ENCODE measurements at places on chromosomes 3 and 15.

DNA sequence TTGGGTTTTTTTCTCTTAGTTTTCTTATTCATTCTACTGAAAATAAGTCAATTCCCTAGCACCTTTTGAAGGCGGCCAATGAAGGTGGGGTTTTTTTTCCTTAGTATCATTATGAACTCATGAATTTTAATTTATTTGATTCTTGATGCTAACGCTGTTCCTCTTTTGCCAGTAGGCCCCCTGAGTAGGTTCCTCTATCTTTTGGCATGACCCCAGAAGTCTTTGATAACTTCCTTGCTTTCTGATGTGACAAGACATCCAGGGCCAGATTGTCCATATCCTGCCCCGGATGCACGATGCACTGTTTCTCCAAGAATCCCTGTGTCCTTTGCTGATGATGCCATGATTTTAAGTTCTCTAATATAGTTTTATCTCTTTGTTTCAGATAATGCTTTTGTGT is 20.6 kb downstream of the LRRK1 start:
- DNase-seq = no peak

GRCh38 chr15:70424937-70425411 is 327.3 kb upstream of the TLE3 start:
- DNase-seq = peak; percentile 3

DNA sequence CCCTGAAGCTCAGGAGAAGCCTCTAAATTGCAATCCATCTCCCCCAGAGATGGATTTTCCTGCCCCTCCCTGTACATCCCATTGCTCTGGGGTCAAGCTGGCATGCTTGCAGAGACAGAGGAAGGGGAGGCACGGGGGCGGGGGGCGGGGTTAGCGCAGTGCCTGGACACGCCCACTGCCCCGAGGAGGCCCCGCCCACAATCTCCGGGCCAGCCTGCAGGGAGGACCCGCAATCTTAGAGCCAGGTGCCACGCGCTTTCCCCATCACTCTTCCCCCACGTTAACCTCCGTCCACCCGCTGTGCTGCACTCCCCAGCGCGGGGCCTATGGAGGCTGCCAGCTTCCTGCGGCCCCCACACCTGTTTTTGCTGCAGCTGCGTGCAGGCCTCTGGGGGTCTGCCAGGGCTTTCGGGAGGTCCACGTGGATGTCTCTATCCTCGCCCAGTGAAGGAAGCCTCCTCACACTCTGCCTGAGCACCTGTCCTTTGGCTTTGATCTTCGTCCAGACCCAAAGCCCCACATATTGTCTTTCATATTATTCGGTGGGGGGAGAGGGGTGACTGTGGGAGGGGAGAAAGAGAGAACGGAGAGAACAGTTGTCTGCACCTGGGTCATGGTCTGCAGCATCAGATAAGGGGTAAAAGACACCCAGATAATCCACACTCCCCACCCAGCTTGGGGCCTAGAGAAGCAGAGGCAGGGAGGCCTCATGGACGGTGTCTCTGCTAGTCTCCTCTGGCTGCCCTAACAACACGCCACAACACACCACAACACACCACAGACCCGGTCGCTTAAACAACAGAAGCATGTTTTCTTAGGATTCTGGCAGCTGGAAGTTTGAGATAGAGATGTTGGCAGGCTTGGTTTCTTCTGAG is 118.0 kb upstream of the MEF2A start:
- no peak for DNase-seq

DNA sequence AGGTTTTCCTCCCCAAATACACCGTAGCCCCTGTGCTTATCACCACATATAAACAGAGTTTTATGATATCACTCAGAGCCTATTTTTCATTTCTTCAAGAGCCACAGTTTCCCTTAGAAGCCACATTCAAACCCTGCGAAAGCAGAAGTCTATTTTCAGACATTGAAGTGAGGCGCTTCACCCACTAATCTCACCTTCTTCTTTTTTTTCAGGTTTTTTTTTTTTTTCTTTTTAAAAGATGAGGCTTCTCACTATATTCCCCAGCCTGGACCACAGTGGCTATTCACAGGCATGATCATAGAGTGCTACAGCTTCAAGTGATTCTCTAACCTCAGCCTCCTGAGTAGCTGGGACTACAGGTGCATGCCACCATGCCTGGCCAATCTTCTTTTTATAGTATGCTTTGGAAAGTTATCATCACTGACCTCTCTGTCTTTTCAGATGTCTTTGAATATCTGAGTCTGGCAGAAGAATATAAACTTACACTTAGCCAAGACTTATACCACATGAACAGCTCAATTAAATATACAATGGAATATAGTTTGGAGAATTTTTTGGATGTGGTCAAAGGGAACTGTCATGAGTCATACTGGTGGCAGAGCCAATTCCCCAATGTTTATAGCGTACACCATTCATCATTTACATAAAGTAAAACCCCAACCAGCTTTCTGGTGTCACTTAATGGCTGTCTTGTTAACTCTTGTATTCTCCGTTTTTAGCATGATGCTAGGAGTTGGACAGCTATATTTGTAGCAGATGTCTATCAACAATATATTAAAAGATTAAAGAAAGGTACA is 59.7 kb upstream of the CCDC50 start:
- DNase-seq = no peak

- DNase-seq = peak; percentile 54
These were observed 2.0 kb upstream of the ST8SIA2 start for GRCh38 chr15:92391640-92392039.

DNA sequence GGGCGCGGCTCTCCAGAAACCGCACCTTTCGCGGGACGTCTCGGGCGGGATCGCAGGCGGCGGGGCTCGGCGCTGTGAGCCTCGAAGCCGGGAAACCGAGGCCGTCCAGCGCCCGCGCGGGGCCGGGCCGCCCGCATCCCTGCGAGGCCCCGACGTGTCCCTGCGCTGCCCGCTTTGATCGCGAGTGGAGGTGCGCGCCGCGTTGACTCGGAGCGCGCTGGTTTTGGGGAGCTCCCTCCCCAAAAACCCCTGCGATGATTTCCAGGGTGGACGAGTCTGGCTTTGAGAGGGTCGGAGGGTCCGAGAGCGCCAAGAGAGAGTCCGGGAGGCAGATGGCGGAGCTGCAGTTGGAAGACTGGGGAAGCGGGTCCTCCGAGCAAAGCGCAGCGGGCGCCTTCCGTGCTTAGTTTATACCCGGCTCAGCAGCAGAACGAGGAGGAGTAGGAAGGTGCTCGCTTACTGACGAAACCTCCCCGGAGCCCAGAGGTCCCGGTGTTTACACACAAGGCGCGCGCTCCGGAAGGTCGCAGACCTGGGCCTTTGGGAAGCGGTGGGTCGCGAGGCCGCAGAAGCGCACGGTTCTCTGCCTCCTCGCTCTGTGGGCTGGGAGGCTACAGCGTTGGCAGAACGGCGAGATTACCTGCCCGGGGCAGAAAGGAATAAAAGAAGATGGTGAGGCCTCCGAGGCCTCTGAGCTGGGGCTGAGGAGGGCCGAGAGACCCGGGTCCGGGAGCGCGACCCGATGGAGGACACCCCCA is 687 bp downstream of the ALDH1A3 start:
- no peak for DNase-seq

- DNase-seq = no peak
These were observed 56.9 kb downstream of the CEP152 start for GRCh38 chr15:48754011-48754410.

- no peak for DNase-seq
These were observed 16.0 kb downstream of the SLC41A3 start for GRCh38 chr3:126067959-126068358.

- no peak for DNase-seq
These were observed 747.7 kb upstream of the CBLB start for GRCh38 chr3:106616556-106616955.

DNA sequence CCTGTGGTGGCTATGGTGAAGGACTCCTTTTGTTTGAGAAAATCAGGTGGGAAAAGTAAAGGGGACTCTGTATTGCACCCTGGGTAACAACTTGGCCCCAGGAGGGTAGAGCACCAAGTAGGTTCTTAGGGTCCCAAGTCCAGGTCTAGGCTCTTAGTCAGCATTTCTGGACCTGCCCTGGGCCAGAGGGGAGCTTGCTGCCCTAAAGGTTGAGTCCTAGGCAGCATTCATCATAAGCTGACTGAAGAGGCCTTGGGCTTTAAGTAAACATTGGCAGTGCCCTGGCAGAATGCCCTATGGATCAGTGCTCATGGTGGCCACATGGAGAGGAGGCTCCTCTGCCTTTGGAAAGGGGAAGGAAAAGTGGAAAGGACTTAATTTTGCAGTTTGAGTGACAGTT is 268.5 kb upstream of the CTNNB1 start:
- DNase-seq = no peak

GRCh38 chr15:27742751-27743477 is 356.2 kb downstream of the OCA2 start:
- no peak for DNase-seq

DNA sequence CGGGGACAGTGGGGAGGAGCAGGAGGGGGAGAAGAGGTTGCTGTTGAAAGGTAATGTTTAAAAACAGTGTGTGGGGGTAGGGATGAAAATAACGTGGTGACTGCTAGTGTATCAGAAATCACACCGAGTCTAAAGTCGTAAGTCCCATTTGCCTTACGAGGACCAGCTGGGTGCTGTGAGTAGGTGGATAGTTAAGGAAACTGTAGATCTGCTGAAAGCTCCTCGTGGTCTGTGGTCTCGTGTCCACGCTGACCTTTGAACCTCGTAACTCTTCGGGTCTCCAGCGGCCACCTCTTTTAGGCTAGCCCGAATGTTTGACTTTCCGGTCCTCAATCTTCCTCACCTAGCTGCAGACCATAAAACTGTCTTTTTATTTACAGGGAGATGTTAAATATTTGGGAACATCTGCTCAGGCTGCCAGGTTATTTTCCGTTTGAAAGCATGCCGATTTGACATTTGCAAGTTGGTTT is 29.3 kb upstream of the ST3GAL6 start:
- no peak for DNase-seq

DNA sequence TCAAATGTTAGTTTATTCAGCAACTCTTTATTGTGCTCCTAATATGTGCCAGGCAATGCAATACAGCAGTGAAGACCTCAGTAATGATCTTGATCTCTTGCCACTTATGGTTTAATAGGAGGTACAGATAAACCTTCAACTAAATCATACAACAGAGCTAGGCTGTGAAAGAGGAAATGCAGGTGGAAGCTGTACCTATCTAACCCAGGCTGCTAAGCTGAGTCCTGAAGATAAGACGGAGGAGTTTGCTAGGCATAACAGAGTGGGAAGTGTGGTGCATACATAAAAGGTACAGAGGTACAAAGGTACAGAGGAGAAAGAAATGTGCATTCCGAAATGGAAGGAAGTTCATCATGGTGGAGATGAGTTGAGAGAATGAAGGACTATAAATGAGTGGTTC is 35.0 kb downstream of the KBTBD8 start:
- no peak for DNase-seq

Data from activated CD4-positive, alpha-beta T cell treated with anti-CD3 and anti-CD28 coated beads, Interleukin-2, amount 50 U/mL, for 16 hours (primary cell).